ENCODE measurements at places on chromosomes 3 and 15.
A peak's percentile ranks its signal among the peaks of the same experiment; 100 is the strongest.

GRCh38 chr3:169841171-169841570 lies 28.5 kb upstream of the LRRC34 start:
- peak; percentile 23 for DNase-seq

- DNase-seq: no peak
Measured at GRCh38 chr15:51075364-51075763, 19.3 kb downstream of the TNFAIP8L3 start.

DNA sequence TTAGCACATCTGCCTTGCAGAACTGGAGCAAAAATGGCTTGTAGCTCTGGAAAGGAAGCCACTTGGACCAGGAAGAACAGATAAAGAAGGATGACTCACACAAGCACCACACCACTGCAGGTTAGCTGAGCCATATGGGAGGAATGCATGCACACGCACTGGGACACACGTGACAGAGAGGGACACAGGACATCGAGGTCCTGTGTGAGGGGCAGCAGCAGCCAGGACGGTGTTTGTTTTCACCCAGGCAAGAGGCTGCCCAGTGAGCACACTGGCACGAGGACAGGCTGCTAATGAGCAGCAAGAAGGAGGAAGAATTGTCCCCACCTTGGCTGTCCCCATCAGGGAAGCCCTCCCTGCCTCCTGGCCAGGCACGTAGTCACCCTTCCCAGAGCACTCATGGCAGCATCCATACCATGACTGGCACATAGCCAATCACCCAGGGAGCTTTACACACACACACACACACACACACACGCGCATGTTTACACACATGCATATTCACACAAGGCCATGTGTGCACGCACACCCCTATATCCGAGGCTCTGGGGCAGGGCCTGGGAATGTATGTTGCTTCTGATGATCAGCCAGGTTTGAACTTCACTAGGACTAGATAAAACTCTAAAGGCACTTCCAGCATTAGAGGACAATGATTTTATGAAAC lies 24.0 kb upstream of the SPTBN5 start:
- no peak for DNase-seq

- DNase-seq: no peak
Measured at GRCh38 chr15:43246261-43246774, 20.4 kb downstream of the TGM5 start.

DNA sequence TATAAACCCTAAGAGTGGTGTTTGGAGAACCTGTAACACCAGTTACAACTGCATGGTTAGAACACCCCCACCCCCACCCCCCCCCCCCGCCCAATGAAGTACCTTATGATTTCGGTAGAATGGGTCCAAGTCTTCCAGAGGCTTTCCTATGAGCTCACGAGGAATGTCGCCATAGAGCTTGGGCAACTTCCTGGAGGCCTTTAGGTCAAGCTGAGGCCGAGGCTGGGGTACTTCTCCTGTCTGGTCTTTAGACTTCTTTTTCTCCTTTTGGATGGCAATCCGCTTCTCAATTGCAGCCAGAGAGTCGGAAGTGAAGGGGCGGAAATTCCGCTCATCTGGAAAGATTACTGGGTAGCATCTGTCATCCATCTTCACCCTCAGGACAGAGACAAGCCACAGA lies 101.8 kb downstream of the SCN11A start:
- DNase-seq: no peak

- no peak for DNase-seq
Measured at GRCh38 chr15:85312929-85313331, 67.5 kb upstream of the AKAP13 start.

DNA sequence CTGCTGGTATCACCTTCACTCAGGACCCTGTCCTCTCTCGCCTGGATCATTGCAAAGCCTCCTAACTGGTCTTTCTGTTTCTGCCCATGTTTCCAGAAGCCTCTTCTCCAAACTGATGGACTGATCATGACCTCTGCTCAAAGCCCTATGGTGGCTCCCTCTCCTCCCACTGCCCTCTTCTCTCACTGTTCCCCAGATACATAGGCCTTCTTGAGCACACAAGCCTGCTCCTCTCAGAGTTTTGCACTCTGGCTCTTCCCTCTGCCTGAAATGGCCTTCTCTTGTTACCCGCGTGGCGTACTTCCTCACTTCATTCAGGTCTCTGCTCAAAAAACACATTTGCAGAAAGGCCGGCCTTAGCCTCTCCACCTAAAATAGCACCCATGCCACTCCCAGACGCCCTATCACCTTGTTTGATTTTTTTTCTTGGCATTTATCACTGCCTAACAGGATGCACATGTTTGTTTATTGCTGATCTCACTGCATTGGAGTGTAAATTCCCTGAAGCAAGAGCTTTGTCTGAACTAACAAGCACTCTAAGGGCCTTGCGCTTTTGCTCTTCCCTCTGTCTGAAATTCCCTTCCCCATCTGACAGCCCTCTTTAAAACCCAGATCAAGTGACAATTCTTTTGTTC lies 1.4 kb upstream of the ETFA start:
- DNase-seq: no peak

DNA sequence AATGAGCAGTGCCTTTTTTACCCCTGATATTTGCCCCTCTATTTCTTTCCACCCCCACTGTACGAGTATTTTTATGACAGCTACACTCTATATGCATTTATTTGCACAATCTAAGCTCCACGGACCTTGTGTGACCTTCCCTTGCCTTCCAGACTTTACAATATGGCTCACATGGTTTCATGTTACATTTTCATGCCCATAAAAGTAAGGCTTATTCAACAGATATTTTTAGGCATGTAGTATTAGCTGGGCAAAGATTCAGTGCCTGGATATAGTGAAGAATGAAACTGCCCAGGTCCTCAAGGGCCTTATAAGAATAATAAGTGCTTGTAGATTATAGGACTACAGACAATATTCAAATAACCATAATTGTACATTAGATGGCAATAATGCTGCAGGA lies 481.9 kb upstream of the CNTN4 start:
- DNase-seq: no peak

GRCh38 chr15:98272625-98273024 lies 312.1 kb downstream of the ARRDC4 start:
- no peak for DNase-seq

DNA sequence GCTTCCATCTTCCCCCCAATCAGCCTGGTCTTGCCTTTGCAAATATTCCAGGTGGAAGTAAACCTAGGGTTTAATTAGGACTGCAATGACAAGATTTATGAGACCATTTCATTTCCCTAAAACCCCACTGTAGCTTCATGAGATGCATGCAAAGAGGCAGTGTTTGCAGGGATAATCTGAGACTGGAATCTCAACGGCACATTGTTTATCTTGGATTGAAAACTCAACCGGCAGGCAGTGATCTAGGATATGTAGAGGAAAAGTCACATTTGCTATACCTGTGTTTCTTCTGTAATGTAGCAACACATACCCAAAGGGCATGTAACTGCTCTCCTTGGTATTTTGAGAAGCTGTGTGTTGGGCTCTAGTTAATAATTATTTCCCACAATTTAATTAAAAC lies 18.7 kb upstream of the CLSTN2 start:
- DNase-seq: no peak

GRCh38 chr15:25346371-25346770 lies 92.5 kb downstream of the UBE3A start:
- no peak for DNase-seq

- DNase-seq: no peak
Measured at GRCh38 chr3:171743327-171744157, 66.7 kb downstream of the PLD1 start.

- DNase-seq: peak; percentile 32
Measured at GRCh38 chr3:101836652-101837598, 12.4 kb upstream of the NFKBIZ start.

GRCh38 chr15:90619939-90620338 lies 90.2 kb downstream of the CRTC3 start:
- DNase-seq: no peak

GRCh38 chr3:39150803-39151631 lies 2.4 kb downstream of the CSRNP1 start:
- peak; percentile 18 for DNase-seq

- no peak for DNase-seq
Measured at GRCh38 chr3:178140531-178141304, 395.5 kb upstream of the KCNMB2 start.

Data from DMS79 treated with DMSO at 0.1 percent for 48 hours (cell line).